ENCODE measurements at places on chromosomes 2 and 18.

- no peak for DNase-seq
These were observed 453.1 kb downstream of the CMPK2 start for GRCh38 chr2:6412533-6413091.

GRCh38 chr18:39314595-39314994, 1749.0 kb upstream of the CELF4 start:
- DNase-seq, result no peak

GRCh38 chr2:152049541-152049940, 49.3 kb downstream of the CACNB4 start:
- no peak for DNase-seq

GRCh38 chr2:225668606-225669266, 269.2 kb downstream of the NYAP2 start:
- DNase-seq, result no peak

GRCh38 chr18:68177807-68178702, 536.9 kb downstream of the TMX3 start:
- no peak for DNase-seq

DNA sequence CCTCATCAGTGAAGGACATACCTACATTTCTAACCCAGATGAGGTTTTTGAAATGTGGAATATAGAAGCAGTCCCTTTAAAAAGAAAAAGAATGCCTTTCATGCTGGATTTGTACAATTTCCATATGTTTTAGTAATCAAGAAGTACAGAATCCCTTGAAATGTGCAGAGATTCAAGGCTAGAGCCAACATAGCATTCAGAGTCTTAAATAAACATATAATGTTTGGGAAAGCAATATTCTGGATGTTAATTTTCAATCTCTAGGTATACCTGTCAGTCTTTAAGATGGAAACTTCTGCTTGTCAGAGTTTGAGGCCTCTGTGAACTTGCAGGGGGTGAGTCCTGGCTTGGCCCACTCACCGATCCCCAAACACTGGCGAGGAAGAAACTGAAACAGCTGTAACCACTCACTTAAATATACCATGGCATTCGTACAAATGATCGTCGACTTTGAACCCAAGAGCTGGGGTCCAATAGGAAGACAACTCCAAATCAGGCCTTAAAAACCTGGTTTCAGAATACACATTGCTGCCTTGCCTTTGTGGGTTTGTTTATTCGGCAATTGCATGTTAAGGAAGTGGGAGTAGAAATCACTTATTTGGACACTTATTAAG, 132.8 kb upstream of the NCK2 start:
- no peak for DNase-seq

- no peak for DNase-seq
These were observed 230.4 kb upstream of the SPRED2 start for GRCh38 chr2:65662654-65663432.

DNA sequence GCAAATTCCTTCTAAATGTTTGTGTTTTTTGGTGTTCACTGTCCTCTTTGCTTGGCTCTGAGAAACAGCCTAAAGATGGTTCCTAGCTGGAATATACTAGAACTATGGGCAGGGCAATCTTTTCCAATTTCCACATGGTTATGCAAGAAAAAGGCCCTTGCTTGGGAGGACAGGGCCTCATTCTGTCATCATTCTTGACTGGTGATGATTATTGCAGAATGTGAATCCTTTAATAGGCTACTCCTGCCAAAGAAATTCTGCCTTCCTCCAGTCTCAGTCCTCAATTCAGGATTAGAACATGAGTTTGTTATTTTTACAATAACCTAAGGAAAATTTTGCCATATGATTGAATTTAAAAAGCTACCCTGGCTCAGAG, 218.7 kb downstream of the HNMT start:
- no peak for DNase-seq

GRCh38 chr2:27123302-27124150, at the start of gene ABHD1:
Gene ABHD1, plus strand, starts transcription at chr2:27123815. Its CDS starts 134 bp downstream, at chr2:27123949.
- DNase-seq, result peak; percentile 86

DNA sequence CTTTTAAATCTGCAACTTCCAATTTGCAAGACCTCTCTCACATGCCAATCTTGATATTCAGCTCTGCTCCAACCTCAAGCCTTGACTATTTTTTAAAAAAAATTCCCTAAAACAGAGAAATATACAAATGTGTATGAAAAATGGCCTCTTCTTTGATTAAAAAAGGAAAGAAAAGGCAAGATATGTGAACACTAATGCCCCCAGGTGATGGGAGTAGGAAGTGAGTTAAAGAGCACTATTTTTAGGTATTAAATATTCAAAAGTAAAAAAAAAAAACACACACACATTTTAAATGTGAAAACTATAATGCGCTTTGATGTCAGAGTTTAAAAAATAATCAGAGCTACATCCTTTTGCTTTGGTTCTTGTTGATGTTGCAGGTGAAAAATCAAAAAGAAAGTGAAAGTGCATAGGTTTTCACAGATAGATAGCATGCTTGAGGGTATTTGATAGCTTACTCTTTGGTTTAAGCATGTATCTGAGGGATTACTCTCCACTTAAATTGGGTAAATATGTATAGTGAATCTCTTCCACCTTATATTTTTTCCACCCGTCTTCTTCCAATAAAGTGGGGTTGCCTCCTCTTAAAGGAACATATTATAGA, 406.0 kb upstream of the POU3F3 start:
- no peak for DNase-seq

- DNase-seq, result no peak
These were observed 166.5 kb downstream of the CERS6 start for GRCh38 chr2:168622559-168622958.

- DNase-seq, result peak; percentile 87
These were observed at the start of gene TET3 for GRCh38 chr2:73984203-73984921. Gene TET3, plus strand, starts transcription at chr2:73984910. Its CDS starts 1,494 bp downstream, at chr2:73986404.

GRCh38 chr2:53751728-53752127, 15.9 kb upstream of the CHAC2 start:
- no peak for DNase-seq

GRCh38 chr2:44620189-44620990, 258.6 kb downstream of the CAMKMT start:
- no peak for DNase-seq

DNA sequence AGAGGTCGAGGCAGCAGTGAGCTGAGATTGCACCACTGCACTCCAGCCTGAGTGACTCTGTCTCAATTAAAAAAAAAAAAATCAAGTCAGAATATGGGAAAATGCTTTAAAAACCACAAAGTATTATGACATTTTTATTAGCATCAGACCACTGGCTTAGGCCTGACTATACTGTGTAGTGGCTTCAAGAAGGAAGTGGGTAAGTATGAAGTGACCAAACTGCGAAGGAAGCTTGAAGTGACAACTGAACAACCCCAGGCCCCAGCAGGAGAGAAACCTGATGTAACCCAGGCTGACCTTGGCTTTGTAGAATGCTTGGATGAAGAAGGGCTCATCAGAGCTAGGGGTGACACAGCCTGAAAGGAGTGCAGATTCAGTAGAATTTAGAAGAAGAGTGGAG, 21.4 kb upstream of the HAAO start:
- DNase-seq, result no peak

- no peak for DNase-seq
These were observed 7.9 kb downstream of the NEDD4L start for GRCh38 chr18:58051765-58052460.

- no peak for DNase-seq
These were observed 267.3 kb downstream of the CLIP4 start for GRCh38 chr2:29382486-29382885.

GRCh38 chr18:6842081-6842480, 112.6 kb downstream of the ARHGAP28 start:
- no peak for DNase-seq

DNA sequence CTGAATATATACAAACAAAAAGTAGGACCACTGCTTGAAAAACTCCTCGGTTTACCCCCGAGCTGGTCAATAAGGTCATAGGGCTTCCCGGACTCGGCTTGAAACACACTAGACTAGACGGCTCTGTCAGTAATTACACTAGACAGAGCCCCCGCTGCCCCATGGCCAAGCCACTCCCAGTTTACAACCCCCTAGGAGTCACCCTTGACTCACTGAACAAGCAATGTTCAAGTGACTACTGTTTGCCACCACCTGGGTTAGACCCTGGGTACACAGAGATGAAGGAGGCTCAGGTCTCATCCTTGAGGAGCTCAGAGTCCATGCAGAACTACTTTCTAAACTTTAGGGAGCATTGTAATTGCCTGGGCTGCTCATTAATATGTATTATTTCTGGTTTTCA, 13.7 kb upstream of the PRELID3A start:
- DNase-seq, result no peak

DNA sequence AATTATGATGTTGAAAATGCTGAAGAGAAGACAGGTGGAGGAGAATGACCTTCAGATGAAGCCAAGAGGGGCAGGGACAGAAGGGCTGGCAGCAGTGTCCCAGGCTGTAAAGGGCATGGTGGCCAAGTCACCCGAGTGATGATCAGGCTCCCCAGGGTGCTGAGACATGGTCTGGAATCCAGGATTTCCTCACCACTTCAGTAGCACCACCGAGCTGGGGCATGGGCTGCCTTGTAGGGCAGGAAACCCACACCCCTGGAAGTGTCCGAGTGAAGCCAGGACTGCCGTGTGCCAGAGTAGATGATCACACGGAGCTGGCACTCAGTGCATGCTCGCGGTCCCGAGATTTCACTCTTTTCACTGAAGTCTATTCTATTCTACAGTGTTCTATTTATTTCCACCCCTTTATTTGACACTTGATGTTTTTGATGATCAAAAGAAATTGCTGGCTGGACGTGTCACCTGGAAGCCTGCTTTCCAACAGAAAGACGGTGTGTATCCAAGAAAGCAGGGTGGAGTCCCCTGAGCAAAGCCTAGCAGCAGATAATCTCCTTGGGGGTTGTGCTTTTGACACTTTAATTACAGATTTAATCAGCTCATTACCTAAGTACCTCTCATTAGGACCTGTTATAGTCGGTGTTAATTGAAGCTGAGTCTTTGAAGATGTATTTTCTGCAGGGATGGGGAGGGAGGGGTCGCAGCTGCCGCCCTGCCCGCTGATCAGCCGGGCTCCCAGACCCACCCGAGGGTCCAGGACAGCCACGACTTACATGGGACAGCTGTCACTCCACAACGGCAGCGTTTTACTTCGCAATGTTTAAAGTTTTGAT, 92.3 kb downstream of the SEPTIN10 start:
- no peak for DNase-seq

DNA sequence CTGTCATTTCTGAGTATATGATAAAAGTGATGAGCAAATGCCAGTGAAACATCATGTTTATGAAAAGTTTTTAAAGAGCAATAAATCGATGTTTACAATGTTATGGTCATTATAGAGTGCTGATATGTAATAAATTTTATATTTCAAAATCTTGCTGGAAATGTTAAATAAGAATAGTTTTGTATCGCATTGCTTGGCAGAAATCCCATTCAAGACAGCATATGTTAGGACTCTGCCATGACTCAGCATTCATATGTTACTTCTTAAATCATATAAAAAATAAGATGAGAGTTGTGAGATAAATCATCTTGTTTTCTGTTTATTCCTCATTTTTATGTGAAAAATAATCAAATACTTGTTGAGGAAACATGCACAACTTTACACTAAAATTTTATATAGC, 949.9 kb upstream of the NRXN1 start:
- no peak for DNase-seq
